ENCODE measurements at places on chromosomes 2 and 18. TPM values are rescaled to one million over a fixed set of nuclear protein-coding genes. Genes with fewer than 3 reads are reported as not detected.

The CMPK2 gene
- 3.6 TPM for total RNA-seq

The CDKL4 gene
- total RNA-seq, result 0.64 TPM

DNA sequence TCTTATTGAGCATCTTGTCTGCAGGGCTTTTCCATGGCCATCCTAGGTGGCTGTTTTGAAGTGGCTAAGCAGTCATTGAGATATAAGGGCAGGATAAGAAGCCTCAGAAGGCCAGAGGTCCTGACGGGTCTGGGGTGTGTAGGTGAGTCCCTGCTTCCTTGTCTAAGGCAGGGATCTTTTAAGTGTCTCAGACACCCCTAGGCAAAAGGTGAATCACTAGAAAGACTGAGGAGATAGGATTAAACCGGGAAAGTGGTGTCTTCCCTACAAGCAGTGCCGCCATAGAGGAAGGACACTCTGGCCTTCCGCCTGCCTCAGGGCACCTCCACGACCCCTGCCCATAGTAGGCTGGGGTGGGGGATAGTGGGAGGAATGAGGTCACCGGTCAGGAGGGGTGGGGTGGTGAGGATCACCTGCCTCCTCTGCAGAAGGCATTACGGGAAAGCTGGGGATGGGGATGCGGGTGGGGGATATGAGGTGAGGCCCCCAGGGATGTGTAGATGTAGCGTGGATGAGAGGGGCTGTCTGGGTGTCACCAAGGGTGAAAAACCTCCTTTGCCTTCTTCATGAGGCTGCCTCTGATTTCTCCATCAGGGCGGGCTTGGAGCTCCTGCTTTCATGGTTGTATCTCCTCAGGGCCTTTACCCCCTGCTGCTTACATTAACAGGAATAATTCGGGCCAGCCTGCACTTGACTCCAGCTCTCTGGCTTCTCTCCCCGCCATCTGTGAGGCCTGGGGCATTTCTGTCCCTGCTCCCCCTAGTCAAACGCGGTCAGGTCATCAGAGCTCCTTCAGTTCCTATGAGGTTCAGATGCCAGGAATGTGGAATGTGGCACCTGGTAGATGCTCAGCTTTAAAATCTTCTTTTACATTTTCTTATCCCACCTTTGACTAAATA lies 244.0 kb downstream of the DYSF start:
- no peaks in the 10 kb centered on the region for H3K36me3 ChIP-seq
- no peaks in the 10 kb centered on the region for H3K27me3 ChIP-seq
- no peak overlapping the region for H3K27ac ChIP-seq

- H3K36me3 ChIP-seq, result peaks cover 13% of the 10 kb centered on the region
- H3K4me1 ChIP-seq, result no peaks in the 10 kb centered on the region
- no peaks in the 10 kb centered on the region for H3K27me3 ChIP-seq
- no peak overlapping the region for H3K27ac ChIP-seq
- H3K4me3 ChIP-seq, result no peak overlapping the region
These were observed 16.7 kb downstream of the CPSF3 start for GRCh38 chr2:9440058-9440727.

The REL gene
- total RNA-seq, result 31.5 TPM

- no peak overlapping the region for H3K27ac ChIP-seq
- H3K4me1 ChIP-seq, result no peaks in the 10 kb centered on the region
- no peaks in the 10 kb centered on the region for H3K27me3 ChIP-seq
- no peaks in the 10 kb centered on the region for H3K36me3 ChIP-seq
These were observed 69.2 kb upstream of the SLC9A2 start for GRCh38 chr2:102550151-102550550.

- no peaks in the 10 kb centered on the region for H3K4me1 ChIP-seq
- no peaks in the 10 kb centered on the region for H3K27me3 ChIP-seq
- no peak overlapping the region for H3K4me3 ChIP-seq
- no peak overlapping the region for H3K27ac ChIP-seq
- no peaks in the 10 kb centered on the region for H3K36me3 ChIP-seq
- no peak for DNase-seq
These were observed 102.4 kb upstream of the THUMPD2 start for GRCh38 chr2:39881494-39881893.

The TET3 gene
- 22.9 TPM for total RNA-seq

GRCh38 chr2:235024931-235025773 lies 73.3 kb downstream of the SH3BP4 start:
- no peak overlapping the region for H3K27ac ChIP-seq
- H3K36me3 ChIP-seq, result no peaks in the 10 kb centered on the region
- H3K27me3 ChIP-seq, result no peaks in the 10 kb centered on the region
- DNase-seq, result no peak
- H3K4me1 ChIP-seq, result peaks cover 5% of the 10 kb centered on the region

DNA sequence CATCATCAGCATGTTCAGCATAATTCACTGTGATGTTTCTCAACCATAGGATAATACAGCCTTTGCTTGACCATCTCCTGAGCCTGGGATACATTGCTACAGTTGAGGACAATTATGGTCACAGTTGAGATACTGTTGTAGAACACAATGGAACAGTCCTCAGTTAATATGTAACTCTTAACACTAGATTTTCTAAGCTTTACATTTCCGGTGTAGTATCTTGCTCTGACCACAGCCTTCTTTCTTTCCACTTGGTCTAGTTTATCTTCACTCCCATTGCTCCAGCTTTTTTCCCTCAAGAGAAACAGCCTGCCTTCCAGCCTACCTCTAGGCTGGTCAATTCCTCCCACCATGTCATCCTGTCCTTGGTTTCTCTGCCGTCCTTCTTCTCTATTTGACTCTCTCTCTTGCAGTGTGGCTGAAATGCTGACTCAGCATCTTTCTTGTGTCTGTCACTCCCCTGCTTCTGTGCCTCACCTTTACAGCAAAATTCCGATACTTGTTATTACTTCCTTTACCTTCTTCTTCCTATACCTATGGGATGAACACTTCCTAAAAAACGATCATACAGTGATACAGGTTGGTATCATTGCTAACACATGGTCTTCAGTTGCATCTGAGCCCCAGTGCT lies 80.5 kb downstream of the CTNNA2 start:
- no peaks in the 10 kb centered on the region for H3K27me3 ChIP-seq
- no peak for DNase-seq
- no peak overlapping the region for H3K4me3 ChIP-seq
- no peaks in the 10 kb centered on the region for H3K36me3 ChIP-seq
- no peak overlapping the region for H3K27ac ChIP-seq

The SPDYA gene
- total RNA-seq, result 1.1 TPM

The DNAH7 gene
- 0.91 TPM for total RNA-seq

- no peaks in the 10 kb centered on the region for H3K27me3 ChIP-seq
- H3K36me3 ChIP-seq, result no peaks in the 10 kb centered on the region
- H3K4me1 ChIP-seq, result no peaks in the 10 kb centered on the region
- no peak overlapping the region for H3K4me3 ChIP-seq
These were observed 79.8 kb downstream of the DOK6 start for GRCh38 chr18:69480460-69480859.

DNA sequence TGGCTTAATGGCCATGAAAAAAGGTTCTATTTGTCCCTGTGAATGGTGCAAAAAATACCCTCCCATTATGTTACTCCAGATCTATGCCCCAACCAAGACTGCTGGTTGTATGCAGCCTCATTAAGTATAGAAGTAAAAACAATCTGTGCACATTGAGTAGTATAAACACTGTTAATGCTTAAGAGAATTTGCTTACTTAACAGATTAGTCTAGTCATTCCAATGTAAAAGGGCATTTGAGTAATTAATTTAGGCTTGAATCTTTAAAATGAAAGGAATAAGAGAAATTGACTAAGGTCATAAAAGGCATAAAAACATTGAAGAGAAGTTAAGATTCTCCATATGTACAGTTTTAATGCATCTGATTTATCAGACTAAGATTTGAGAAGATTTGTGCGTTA lies 51.2 kb downstream of the FAM124B start:
- DNase-seq, result no peak
- H3K4me1 ChIP-seq, result no peaks in the 10 kb centered on the region
- no peak overlapping the region for H3K4me3 ChIP-seq
- no peaks in the 10 kb centered on the region for H3K27me3 ChIP-seq
- no peak overlapping the region for H3K27ac ChIP-seq

DNA sequence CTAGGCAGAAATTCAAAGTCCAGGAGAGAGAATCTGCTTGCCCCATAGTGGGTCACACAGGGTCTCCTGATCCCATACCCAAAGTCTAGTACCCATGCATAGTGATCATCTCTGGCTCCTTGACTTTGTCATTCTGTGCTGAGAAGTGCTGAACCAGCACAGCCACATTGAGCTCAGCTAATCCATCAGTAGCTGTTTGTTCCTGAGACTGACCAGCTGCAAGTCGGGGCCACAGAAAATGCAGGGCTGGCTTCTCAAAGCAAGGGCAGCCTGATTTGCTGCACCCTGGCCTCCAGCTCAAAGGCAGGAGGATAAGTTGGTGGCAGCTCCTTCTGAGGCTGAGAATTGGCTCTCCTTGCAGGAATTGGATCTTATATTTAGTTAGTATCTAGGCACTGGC lies 72.2 kb downstream of the LYPD1 start:
- no peaks in the 10 kb centered on the region for H3K36me3 ChIP-seq
- H3K4me3 ChIP-seq, result no peak overlapping the region
- DNase-seq, result no peak
- no peaks in the 10 kb centered on the region for H3K4me1 ChIP-seq

DNA sequence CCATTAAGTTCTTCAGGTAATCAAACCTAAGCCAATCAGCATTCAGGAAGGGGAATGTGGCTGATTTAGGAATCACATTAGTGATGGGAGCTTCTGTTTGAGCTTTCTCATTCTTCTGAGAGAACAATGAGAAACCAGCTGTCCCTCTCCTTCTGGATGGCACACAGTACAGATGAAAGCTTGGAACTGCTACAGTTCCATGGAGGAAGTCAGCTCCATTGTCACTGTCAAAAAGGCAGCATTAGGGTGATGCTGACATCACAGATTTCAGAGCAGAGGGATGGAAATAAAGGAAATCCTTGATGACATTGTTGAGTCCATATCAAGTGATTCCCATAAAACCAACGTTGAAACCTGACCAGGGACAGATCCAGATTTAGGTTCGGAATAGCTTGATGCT lies 36.1 kb upstream of the ACYP2 start:
- no peaks in the 10 kb centered on the region for H3K4me1 ChIP-seq
- no peak for DNase-seq
- no peak overlapping the region for H3K4me3 ChIP-seq

GRCh38 chr2:162919111-162919510 lies 80.5 kb upstream of the KCNH7 start:
- H3K27ac ChIP-seq, result no peak overlapping the region
- DNase-seq, result no peak
- H3K36me3 ChIP-seq, result no peaks in the 10 kb centered on the region
- no peak overlapping the region for H3K4me3 ChIP-seq

- DNase-seq, result no peak
- no peak overlapping the region for H3K4me3 ChIP-seq
- H3K27ac ChIP-seq, result no peak overlapping the region
These were observed 18.6 kb downstream of the THADA start for GRCh38 chr2:43576981-43577892.

DNA sequence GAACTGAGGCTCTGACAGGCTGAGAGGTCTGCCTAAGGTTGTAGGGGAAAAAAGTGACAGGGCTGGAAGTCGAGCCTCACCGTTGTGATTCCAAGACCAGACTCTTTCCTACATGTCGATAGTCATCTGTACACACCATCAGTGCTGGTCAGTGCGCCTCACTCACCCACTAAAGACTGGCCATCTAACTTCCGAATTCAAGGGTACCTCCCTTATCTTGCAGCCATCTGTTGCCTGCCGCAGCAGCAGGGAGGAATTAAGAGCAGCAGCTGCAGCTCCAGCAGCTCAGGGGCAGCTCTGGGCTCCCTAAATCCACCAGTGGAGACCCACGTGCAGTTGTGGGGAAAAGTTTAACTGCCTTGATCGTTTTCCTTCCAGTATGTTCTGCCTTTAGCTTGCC lies 32.6 kb upstream of the GPR39 start:
- no peak overlapping the region for H3K27ac ChIP-seq
- H3K4me1 ChIP-seq, result no peaks in the 10 kb centered on the region
- no peaks in the 10 kb centered on the region for H3K27me3 ChIP-seq
- no peaks in the 10 kb centered on the region for H3K36me3 ChIP-seq
- DNase-seq, result no peak

- H3K4me3 ChIP-seq, result no peak overlapping the region
- H3K4me1 ChIP-seq, result no peaks in the 10 kb centered on the region
- DNase-seq, result no peak
- H3K36me3 ChIP-seq, result no peaks in the 10 kb centered on the region
- no peak overlapping the region for H3K27ac ChIP-seq
- H3K27me3 ChIP-seq, result no peaks in the 10 kb centered on the region
These were observed 152.7 kb downstream of the TWIST2 start for GRCh38 chr2:239000500-239001073.

The IL1F10 gene
- not detected for total RNA-seq

DNA sequence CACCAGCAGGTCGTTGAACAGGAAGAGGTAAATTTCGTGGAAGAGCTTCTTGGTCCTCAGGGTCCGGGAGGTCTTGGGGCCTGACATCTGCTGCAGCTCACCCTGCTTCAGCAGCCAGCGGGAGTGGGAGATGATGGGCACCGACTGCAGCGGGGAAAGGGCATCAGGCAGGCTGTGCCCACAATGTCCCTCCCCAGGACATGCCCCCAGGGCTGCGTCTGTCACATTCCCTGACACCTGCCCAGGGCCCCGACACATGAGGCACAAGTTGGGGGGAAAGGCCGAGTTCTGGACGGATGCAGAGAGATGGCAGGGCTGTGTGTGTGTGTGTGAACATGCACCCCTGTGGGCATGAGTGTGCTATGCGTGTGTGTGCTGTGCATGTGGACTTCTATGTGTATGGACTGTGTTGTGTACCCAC lies 13.9 kb downstream of the SNORC start:
- no peak overlapping the region for H3K27ac ChIP-seq
- H3K36me3 ChIP-seq, result no peaks in the 10 kb centered on the region
- no peaks in the 10 kb centered on the region for H3K4me1 ChIP-seq
- no peaks in the 10 kb centered on the region for H3K27me3 ChIP-seq
- DNase-seq, result no peak

The EFR3B gene
- 1.8 TPM for total RNA-seq
